T-helper 17 cell (primary cell): ENCODE measurements at places on chromosomes 4 and X. TPM values are rescaled to one million over a fixed set of nuclear protein-coding genes. Genes with fewer than 3 reads are reported as not detected.

KLHL13 gene
- 0.96 TPM for total RNA-seq

ACSL1 gene
- total RNA-seq, result 13.3 TPM

GNRHR gene
- not detected for total RNA-seq

- H3K4me3 ChIP-seq, result no peak overlapping the region
- H3K36me3 ChIP-seq, result no peaks in the 10 kb centered on the region
- peaks cover 5% of the 10 kb centered on the region for H3K4me1 ChIP-seq
- H3K27ac ChIP-seq, result no peak overlapping the region
Observed at GRCh38 chrX:103157496-103158316, 57.2 kb upstream of the BEX4 start.

DNA sequence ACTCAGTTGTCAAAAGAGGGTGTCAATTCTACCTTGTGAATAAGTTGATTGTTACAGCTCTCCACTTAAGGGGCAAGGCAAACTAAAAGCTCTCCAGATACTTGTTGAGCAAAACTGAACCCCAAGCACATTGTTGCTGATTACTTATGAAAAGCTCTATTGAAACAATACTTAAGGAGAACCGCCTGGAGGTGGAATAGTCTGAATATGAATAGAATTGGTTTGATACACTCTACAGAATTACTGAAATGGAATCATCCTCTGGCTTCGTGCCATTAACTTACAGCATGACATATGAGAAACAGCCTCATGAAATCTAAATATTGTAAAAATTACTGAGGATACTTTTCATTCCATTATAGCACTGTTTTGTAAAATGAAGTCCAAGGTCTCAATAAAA is 127.0 kb upstream of the SH3RF1 start:
- H3K4me1 ChIP-seq, result peaks cover 3% of the 10 kb centered on the region
- H3K27me3 ChIP-seq, result no peaks in the 10 kb centered on the region
- no peak for DNase-seq
- peaks cover 10% of the 10 kb centered on the region for H3K36me3 ChIP-seq
- H3K4me3 ChIP-seq, result no peak overlapping the region

DNA sequence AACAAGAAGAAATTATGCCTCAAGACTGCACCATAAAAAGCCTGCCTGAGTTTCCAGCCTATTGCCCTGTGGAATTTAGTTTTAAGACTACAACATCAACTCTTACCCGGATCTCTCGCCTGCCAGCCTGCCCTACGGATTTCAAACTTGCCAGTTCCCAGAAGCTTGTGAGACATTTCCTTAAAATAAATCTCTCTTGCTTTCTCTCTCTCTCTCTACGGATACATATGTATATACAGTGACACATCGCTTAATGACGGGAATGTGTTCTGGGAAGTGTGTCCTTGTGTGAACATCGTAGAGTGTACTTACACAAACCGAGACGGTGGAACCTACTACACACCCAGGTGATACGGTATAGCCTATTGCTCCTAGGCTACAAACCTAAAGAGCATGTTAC is 79.5 kb downstream of the CLNK start:
- no peaks in the 10 kb centered on the region for H3K4me1 ChIP-seq
- peaks cover 2% of the 10 kb centered on the region for H3K36me3 ChIP-seq
- H3K27ac ChIP-seq, result no peak overlapping the region
- DNase-seq, result no peak
- H3K4me3 ChIP-seq, result no peak overlapping the region
- peaks cover 11% of the 10 kb centered on the region for H3K27me3 ChIP-seq

GRCh38 chr4:40180356-40180755 is 16.5 kb upstream of the RHOH start:
- no peaks in the 10 kb centered on the region for H3K27me3 ChIP-seq
- no peaks in the 10 kb centered on the region for H3K36me3 ChIP-seq
- no peak for DNase-seq
- peaks cover 10% of the 10 kb centered on the region for H3K4me1 ChIP-seq
- H3K4me3 ChIP-seq, result no peak overlapping the region

- DNase-seq, result no peak
- no peaks in the 10 kb centered on the region for H3K27me3 ChIP-seq
- no peak overlapping the region for H3K4me3 ChIP-seq
- H3K36me3 ChIP-seq, result peaks cover 2% of the 10 kb centered on the region
Observed at GRCh38 chrX:147962476-147962875, 18.7 kb upstream of the FMR1NB start.

DNA sequence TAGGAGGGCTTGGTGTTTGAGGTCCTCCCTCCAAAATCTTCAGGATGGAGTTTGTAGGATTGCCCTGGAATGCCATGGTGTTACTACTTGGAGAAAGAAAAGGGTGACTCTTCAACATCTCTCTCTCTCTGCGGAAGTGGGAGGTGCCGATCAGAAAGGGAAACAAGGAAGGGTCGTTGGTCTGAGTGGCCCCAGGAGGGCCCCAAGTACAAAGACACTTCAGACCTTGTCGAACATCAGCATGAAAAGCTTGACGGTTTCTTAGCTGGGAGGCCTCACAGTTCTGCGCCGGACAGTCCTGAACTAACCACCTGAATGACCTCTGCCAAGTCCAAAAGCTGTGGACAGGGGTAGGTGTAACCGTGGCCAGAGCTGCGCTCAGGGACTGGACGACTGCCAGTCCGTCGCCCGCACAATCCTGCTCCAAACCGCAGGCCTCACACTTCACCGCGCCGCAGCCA is 646 bp upstream of the GSX2 start:
- H3K4me3 ChIP-seq, result peak overlapping the region; percentile 82
- H3K4me1 ChIP-seq, result peaks cover 22% of the 10 kb centered on the region
- no peak for DNase-seq
- peaks cover 89% of the 10 kb centered on the region for H3K27me3 ChIP-seq
